ENCODE measurements at places on chromosomes 16 and 17.

GRCh38 chr17:16439303-16439791, 24.0 kb downstream of the TRPV2 start:
- no peak for DNase-seq

DNA sequence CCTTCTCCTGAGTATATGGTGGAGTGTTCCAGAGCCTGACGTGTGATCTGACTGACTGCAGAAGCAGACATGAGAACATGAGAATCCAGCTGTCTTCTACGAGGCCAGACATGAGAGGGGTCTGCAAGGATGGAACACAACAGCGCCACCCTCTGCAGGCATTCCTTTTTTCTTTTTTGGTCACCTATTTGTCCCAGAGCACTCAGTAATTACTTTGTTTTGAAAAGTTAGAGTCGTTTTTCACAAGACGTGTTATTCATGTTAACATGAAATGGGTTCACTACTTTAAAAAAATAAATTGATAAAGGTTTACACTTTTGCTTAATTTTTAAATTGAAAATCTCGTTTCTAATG, 43.8 kb upstream of the ATP2A3 start:
- no peak for DNase-seq

- peak; percentile 86 for DNase-seq
These were observed 6.9 kb upstream of the CES3 start for GRCh38 chr16:66954097-66954659.

- no peak for DNase-seq
These were observed 1.5 kb upstream of the NTN3 start for GRCh38 chr16:2469399-2470233.

DNA sequence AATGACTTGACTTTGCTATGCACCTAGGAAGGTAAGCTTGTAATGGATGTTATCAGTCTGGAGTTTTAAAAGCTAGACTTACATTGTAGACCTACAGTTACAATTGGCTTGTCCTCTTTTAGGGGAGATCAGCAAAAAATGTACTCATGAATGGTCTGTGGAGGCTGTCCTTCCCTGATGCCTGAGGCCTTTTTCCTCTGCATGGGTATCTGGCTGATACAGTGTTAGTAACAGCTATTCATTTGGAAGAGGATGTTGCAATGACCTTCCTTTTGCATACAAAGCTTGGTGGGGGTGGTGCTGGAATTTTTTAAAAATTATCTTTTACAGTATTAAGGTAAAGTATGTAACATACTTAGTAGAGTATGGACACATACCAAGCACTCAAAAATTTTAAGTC, 525.5 kb downstream of the KIF2B start:
- DNase-seq: no peak

DNA sequence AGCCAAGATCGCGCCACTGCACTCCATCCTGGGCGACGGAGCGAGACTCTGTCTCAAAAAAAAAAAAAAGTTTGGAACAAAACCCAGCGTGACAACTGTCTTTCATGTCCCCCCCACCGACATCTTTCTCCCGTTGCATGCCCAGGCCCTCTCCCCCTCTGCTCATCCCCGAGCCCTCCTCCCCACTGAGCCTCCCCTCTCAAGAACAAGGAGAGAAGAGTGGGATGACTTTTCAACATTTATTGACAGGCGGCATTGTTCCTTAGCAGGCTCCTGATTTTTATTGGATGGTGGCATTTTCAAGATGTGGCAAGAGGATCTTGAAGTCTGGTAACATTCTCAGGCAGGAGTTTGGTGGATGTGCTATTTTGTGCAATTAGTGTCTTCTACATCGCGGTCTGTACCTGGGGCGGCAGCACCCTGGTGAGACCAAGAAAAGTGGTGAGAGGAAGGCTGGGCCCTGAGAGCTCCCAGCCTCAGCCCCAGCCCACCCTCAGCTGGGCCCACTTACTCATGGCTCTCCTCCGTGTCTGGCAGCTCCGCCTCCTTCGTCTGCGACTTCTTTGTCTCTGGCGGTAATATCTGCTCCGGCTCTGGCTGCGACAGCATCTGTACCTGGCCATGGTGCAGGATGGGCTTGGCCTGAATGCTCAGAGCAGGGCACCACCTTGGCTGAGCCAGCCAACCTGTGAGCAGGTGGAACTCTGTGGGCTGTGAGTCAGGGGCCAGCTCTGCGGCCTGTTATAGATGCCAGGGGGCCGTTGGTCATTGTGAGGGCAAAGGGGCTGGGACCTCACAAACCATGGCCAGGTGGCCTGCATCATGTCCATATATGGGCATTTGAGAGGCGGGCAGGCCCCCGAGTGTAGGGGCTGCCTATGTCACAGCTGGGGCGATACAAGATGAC, at the start of gene PRM1:
Gene PRM1, minus strand, starts transcription at position 715 of the 907 bp plus-strand sequence. Its CDS starts 92 bp downstream, at position 623.
- DNase-seq: no peak

DNA sequence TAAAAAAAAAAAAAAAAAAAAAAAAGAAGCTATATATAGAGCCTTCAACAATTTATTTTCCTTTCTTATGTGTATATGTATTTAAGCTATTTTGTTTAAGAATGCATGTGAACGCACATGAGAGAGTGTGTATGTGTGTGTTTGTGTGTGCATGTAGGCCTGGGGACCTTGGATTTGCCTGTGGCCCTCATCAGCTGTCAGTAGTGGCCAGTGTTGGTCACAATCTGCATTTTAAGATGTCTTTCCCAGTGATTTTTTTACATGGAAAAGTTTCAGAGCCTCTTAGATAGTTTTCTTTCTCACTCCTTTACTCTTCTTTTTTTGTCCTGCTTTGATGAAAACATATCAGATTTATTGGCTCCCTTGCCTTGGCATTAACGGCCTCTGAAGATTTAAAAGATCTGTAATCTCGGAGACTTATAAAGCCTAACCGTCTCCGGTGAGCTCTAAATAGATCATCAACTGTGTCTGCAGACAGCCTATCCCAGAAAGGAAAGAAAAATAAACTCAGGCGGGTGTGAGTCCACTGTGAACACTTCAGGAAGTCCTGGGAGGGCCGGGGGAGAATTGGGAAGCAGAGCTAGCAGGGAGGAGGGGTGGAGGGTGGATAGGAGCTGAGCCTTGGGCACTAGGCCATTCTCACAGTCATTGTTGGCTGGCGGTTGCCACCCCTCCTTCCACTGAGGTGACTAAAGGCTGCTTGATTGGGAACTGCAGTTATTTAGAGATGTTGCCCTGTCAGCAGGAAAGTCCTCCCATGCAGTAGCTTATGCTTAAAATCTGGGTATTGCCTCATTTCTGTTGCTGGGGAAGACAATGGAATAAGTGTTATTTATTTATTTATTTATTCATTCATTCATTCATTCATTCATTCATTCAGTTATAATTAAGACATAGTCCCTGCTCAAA, 86.8 kb downstream of the WWP2 start:
- DNase-seq: peak; percentile 96

GRCh38 chr16:87661561-87661960, 59.3 kb downstream of the JPH3 start:
- DNase-seq: peak; percentile 87

GRCh38 chr16:473046-474043, 47.9 kb downstream of the RAB11FIP3 start:
- DNase-seq: no peak

DNA sequence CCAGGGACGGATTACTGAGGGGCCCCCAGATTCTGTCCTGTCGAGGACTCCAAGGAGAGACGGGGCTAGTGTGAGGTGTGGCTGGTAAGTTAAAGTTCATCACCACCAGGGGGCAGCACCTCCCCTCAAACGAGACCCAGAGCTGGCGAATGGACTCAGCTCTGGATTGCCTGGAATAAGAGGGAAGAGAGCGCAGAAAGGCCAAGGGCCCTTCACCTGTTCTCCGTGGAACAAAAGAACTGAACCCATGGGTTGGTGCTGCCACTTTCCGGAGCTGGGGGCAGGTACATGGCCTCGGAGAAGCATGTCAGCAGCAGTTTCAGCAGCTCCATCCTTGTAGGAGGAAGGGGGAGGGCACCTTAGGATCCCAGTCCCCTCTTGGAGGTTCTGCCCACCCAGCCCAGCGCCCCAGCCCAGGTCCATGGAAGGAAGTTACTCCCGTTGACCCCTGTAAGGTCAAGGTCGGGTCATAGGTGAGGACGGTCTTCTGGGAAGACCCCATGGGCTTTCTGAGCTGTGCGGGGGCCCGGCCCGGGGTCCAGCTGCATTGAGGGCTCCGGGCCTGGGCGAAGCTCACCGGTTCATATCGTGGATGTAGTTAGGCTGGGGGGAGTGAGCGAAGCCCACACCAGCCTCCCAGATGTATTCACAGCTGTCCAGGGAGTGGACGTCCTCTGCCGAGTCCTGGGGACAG, 10.8 kb downstream of the HID1 start:
- DNase-seq: peak; percentile 93

DNA sequence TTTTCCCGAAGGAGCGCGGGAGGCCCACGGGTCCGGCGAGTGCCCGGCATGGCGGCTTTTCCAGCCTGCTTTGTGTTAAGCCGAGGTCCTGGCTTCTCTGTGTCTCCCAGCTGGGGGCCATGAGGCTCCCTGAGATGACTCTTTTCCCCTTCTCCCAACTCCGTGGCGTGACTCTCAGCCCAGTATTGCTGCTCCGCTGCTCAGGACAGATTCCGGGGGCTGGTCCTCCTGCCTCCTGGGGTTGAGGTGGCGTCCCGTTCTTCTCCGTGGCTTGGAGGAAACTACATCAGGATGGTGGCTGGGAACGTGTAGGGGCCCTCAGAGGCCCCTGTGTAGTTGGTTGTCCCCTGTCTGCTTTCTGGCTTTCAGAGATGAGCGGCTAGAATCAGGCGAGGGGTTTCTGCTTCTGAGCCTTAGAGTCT, 951 bp downstream of the GPS1 start:
- DNase-seq: peak; percentile 30

GRCh38 chr17:10029129-10029528, 124.1 kb upstream of the RCVRN start:
- no peak for DNase-seq
